T1000 (cell line): ENCODE measurements at places on chromosomes 5 and 9.

GRCh38 chr5:1543398-1544293, 19.9 kb upstream of the LPCAT1 start:
- DNase-seq: no peak

DNA sequence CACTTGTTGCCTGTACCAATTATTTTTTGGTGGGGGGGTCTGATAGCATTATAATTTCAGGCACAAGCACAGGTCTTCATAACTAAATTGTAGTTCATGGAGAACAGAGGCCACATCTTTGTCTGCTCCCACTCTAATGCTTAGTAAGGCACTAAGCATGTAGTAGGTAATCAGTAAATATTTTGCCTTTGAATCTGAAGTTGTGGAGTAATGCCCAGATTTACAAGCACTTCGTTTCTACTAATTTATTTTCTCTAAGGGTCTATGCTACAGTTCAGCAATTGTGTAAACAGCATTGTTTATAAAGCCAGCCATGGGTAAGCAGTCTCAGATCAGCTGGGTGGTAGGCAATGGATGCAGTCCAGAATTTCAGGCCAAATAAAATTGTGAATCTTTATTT, 78.6 kb downstream of the GRIA1 start:
- no peak for DNase-seq

DNA sequence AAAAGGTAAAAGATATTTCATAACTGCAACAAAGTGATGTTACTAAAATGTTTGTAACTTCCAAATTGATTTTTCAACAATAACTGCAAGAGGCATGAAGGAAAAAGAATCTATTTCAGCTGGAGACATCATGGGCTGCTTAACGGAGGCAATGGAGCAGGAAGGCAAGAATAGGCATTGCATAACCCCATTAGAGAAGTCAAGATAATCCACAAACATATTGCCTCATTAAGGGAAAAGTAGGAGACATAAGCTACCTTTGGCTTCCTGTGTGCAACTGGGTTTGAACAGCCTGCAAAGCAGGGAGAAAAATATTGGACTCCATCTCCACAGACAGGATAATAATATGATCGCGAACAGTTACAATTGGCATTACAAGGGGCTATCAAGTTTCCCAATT, 46.7 kb downstream of the SLCO4C1 start:
- no peak for DNase-seq

DNA sequence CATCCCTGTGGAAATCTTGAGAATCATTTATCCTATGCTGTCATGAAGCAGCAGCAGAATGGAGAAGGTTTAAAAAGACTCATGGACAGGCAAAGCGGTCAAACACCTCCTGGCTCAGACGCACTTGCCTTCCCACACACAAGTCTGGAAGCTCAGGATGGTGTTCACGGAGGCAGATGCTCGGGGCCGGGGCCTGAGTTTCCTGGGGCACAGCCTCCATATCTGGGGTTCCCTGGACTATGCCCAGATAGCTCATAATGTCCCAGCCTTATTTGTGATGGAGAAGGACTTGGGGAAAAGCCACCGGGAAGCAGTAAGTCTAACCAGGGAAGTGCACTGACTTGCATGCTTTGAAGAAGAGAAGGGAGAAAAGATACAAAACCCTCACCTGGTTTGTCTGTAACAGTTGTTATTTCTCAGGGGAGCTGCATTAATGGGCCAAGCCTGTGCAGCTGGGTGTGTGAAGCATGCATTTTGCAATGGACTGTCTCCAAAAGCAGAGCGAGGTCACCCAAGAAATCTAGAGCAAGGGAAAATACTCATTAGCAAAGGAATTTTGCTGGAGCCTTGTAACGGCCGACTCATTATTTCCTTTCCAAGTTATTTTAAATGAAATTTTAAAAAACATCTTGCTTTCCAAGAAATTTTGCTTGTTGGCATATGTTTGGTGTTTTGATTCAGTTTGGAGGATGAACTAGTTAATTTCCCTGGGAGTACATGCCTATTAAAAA, 3.4 kb downstream of the S1PR3 start:
- no peak for DNase-seq

DNA sequence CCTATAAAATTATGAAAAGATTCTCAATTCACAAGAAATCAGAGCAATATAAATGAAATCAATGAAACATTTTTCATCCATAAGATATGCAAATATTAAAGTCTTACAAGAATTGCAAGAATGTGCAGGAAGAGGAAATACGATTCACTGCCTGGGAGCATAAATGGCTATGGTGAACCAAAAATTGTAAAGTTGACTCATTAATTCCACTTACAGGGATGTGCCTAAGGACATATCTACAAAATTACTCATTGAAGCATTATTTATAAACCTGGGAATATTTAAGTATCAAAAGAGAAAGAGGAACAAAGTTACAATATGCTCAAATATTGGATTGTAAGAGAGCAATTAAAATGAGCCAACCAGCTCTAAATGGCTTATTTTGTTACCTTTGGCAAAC, 6.9 kb upstream of the NIPSNAP3A start:
- DNase-seq: no peak

DNA sequence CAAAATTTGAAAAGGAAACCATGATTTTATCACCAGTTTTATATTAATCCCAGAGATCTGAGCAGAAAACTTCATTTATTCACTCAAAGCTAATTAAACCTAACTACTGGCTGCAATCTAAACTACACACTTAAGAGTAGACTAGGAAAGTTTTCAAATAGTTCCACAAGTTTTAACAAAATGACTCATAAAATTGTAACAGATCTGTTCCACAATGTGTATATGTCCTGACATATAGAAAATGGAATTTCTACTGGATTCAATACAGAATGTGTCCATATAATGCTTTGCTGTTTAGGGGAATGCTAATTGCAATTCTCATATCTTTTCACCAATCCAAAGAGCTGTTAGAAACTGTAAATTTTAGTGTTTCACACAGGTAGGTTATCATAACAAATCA, 40.3 kb upstream of the ADAMTSL1 start:
- no peak for DNase-seq

DNA sequence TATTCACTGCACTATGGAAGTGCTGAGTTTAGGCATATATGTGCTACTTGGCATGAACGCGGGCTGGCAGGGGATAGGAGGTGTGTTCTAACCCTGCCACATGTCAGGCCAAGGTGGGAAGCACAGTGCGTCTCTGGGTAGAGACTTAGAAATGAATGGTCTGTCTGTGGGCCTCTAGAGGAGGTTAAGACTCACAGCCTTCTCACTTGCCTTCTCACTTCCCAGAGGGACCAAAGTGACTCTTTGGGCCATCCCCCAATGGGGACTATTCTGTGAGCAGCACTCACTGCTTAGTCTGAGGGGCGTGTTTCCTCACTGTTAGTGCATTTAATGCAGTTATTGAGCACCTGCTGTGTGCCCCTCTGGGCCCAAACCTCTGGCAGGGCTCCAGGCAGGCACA, 2.4 kb upstream of the PITX1 start:
- DNase-seq: no peak

- DNase-seq: no peak
These were observed 39.1 kb downstream of the SHLD3 start for GRCh38 chr5:65663804-65664521.

- no peak for DNase-seq
These were observed 2.6 kb upstream of the SPDL1 start for GRCh38 chr5:169580964-169581363.

DNA sequence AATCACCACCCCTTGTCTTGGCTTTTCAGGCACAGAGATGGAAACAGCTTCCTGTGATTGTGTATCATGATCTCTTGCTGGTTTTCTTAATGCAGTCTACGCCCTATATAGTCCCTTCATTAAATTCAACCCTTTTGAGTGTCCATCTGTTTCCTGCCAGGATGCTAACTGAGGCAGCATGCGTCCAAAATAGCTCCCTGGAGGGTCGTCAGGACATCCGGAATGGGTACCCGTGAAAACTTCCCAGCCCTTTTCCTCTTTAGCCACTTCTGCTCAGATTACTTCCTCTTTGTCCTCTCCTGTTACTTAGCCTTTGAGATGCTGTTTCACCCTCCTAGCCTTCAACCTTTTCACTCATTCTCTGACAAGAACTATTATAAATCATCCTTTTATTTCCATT, 79.8 kb upstream of the KLF9 start:
- DNase-seq: no peak

DNA sequence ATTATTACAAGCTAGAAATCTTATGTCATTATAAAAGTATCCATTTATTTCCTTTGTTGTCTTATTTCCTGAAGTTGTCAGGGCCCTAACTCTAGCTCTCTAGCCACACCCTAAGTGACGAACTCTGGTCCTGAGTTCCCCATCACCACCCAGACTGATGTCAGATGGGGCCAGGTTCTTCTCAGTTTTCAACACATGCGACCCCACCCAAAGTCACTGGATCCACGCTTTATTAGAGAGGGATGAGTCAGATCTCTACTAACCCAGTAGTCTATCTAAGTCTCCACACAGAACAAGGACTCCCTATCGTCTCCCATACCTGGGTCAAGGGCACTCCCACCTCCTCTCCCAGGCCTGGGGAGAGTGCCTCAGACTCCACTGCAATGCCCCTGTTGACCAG, 6.8 kb upstream of the FEM1C start:
- no peak for DNase-seq

DNA sequence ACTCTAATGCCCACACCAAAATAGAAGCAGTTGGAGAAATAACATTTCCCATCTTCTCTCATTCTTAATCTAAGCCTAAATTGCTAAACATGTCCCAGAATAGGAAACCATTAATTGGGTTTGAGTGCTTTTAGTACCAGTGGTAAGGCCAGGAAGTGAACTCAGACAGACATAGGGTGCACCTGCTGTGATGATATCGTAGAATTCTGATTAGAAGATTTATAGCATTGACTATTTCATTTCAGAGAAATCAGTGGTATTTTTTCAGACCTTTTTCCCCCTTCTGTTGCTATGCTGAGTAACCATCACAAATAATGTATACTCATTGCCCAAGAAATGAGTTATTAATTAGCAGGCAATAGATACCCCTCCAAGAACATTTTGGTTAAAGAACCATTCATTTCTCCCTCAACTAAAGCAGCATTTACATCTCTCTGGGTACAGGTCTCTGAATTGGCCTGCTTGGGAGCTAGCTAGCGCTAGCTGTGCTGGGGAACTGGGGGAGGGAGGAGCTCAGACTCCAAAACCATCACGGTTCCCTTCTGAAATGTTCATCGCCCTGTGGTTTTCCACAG, 7.3 kb downstream of the GLRX start:
- no peak for DNase-seq

DNA sequence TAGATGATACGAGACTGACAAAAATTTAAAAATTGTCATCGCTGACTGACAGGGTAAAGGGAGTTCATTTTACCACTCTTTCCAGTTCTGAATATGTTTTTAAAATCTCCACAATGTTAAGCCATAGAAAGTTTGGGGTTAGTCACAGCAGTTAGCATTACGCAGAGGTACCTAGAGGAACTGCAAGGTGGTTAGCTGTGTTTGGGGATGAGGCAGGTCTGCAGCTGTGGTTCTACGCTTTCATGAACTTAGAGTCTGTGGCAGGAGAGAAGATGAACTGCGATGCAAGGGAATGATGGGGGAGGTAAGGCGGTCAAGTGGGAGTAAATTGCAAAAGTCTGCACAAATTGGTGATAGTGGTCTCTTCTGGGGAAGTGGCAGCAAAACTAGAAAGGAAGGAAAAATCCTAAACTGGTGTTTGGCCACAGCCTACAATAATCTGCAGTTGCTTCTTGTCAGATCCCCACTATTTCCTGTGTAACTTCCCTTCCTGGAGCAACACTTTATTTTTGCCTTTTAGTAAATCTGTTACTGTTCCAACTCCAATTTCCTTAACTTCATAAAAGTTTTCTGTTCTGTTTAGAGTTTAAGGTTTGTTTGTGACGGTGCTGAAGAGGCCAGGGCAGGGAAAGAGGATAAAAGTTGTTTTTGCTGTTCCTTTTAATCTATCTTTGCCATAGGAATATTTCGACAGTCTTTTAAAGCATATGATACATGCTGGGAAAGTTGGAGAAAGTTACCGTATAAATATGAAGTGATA, 38.6 kb upstream of the SNX2 start:
- DNase-seq: no peak

- no peak for DNase-seq
These were observed 149.4 kb downstream of the MACROH2A1 start for GRCh38 chr5:135249658-135250057.

DNA sequence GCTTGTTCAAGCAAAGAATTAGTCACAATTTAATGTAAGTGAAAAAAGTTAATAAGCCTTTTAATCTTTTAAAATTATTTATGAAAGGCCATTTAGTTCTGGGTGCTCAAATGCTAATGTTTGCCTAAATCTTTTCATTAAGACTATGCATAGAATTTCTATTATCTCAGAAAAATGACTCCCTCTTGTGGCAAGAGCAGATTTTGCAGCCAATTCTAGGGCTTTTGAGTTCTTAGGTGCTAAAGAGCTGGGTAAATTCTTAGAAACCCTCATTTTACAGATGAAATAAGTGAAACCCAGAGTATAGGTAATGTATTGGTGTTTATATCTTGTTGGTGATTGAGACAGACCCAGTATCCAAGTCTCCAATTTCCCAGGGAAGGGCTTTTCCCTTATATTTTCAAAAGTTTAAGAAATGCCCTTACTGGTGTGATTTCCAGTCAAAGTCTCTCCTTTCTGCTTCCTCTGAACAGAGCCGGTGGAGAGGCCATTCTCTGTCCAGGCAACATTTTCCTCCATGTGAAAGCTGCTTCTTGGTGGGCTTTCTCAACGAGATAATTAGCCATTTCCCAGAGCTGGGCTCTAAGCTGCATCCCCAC, 24.1 kb upstream of the PCSK5 start:
- DNase-seq: no peak

- DNase-seq: no peak
These were observed 108.0 kb downstream of the STARD4 start for GRCh38 chr5:111404270-111404769.

DNA sequence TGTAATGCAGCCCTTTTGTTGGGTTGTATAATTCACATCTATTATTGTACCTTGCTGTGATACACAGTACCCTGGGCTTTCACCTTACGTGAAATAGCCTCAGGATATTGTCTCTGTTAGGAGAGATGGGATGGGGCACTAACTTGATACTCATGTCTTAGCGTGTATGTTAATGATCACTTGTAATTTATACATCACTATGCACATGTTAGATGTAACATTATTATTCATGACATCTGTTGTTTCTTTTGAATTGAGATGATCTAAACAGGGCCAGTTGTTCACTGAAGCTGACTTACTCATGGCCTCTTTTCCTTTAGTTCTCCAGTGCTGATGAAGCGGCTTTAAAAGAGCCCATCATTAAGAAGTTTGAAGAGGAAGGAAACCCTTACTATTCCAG, 65.2 kb downstream of the MCCC2 start:
- no peak for DNase-seq

DNA sequence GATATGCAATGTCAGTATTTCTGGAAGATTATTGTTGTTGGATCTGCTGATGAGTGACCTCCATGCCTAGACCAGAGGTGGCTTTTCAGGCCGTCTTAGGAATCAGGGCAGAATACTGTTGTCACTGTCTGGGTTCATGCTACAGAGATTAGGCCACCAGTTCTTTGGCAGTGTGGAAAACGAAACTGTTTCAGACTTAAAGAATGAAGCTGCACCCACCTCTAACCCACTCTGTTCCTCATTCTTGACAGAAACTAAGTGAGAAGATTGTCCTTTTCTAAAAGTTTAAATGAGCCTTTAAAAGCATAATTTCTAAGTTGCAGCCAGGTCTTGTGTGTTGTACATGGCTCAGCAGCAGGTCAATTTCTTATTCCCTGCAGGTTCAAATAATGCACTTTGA, 444.3 kb downstream of the ENC1 start:
- DNase-seq: no peak

- no peak for DNase-seq
These were observed 144.7 kb downstream of the COL23A1 start for GRCh38 chr5:178445534-178445933.

- no peak for DNase-seq
These were observed 370.4 kb downstream of the PRDM9 start for GRCh38 chr5:23877847-23878246.

- DNase-seq: no peak
These were observed 509.9 kb upstream of the TYRP1 start for GRCh38 chr9:12183321-12183720.
